ENCODE measurements at places on chromosomes 6 and 20. TPM values are rescaled to one million over a fixed set of nuclear protein-coding genes. Genes with fewer than 3 reads are reported as not detected.

ESR1 gene
- 0.68 TPM for polyA plus RNA-seq

SOX18 gene
- 10.3 TPM for polyA plus RNA-seq

GGTLC1 gene
- polyA plus RNA-seq: not detected

MMUT gene
- 56.0 TPM for polyA plus RNA-seq

EYS gene
- 0.77 TPM for polyA plus RNA-seq

GRCh38 chr20:56518721-56519398, 5.7 kb upstream of the FAM209A start:
- DNase-seq: no peak

DNA sequence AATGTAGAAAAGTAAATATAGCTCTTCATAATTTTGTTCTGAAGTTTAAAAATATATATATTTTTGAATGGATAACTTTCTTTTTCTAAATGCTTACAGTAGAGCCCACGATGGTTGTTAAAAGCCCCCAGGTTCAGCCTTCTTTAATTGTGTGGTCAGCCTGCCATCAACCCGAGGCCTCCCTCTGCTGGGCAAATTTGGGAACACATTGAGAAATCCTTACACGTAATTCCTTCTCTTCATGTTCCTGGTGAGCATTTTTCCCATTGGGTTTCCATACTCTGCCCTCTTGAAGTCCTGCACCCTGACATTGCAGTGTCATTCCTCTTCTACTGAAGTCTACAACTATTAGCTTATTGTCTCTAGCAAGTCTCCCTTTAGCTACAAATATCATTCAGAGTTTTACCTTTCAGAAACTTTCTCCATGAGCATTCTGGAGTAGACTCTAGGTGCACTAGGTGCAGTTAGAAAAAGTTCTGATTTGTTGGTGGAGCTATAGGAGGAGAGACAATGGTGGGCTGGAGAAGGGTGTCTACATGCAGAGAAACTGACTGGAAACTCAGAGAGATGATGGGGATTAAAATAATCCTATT, 40.6 kb downstream of the TRIM38 start:
- no peak for DNase-seq

GRCh38 chr6:83308833-83309232, 115.7 kb downstream of the RWDD2A start:
- DNase-seq: no peak

DNA sequence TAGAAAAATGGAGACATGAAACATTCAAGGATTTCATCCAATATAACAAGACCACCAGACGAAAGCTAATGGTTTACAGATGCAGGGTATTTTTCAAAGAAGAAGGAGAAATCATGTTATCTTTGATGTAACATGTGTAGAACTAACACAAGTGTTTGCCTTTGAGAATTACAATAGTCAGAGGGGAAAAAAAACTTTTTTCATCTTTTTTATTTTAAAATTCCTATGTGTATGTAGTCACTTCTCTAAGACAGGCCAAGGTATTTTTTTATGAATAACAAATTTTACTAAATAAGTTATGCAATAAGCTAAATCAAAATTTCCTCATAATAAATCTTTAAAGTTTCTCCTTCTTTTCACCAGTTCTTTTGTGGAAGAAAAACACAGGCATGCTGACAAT, 161.4 kb downstream of the PDE7B start:
- DNase-seq: no peak

- no peak for DNase-seq
These were observed 153.3 kb upstream of the ARG1 start for GRCh38 chr6:131419702-131420101.

- DNase-seq: no peak
These were observed 161.4 kb downstream of the FOXC1 start for GRCh38 chr6:1770968-1771723.

GRCh38 chr20:35235881-35236280, 9.4 kb downstream of the MMP24 start:
- DNase-seq: no peak

GRCh38 chr6:142306736-142307135, 4.9 kb downstream of the ADGRG6 start:
- DNase-seq: no peak

DNA sequence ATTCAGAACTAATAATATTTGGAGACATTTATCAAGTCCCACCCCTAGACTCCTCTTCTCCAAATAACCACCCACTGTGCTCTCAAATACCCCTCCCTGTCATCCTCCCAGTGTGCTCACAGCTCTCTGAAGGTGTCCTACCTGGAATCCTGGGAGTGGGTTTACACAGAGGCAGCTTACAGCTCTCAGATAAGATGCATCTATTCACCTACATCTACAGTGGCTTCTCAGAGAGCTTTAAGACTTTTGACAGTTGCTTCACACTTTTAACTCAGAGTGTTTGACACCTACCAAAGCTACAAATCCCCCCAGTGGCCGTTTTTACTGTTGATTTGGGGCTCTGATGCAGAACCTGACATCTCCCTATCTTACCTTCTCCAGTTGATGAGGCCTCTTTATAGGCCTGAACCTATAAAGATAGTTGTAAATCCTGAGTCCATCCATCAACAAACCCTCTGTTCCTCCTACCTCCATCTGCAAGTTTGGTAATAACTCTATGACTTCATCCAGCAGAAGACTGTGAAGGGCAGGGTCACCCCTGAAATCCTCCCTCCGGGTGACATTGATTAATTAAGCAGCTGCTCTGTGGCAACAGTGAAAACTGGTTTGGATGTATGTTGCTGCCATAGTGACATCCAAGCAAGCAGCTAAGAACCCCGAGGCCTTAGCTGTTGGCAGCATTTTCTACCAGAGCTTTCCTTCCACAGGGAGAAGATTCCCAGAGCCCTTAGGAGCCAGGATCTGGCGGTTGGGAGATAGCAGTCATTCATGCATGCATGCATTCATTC, 226.1 kb upstream of the RREB1 start:
- DNase-seq: no peak

GRCh38 chr20:25191689-25192088, 3.8 kb upstream of the ENTPD6 start:
- no peak for DNase-seq

- DNase-seq: no peak
These were observed 26.8 kb upstream of the SLC22A7 start for GRCh38 chr6:43271103-43271815.

DNA sequence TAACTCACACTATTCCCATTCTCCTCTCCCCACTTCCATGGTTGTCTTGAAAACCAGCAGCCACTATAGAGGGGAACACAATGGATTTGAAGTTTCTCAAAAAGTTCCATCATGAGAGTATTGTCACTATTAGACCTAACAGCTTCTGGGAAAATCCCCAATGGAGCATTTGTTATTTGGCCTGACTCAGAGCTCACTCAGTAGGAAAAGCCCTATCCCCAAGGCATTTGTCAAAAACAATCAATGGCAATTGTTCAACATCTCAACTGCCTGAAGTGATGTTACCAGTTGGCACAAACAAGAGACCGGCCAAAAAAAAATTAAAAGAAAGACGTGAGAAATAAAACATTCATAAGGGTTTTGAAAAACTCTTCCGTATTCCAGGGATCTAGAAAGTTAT, 98.8 kb downstream of the MYLK4 start:
- no peak for DNase-seq
